ENCODE measurements at places on chromosomes 5 and 9. TPM values are rescaled to one million over a fixed set of nuclear protein-coding genes. Genes with fewer than 3 reads are reported as not detected.
A peak's percentile ranks its signal among the peaks of the same experiment; 100 is the strongest.

DNA sequence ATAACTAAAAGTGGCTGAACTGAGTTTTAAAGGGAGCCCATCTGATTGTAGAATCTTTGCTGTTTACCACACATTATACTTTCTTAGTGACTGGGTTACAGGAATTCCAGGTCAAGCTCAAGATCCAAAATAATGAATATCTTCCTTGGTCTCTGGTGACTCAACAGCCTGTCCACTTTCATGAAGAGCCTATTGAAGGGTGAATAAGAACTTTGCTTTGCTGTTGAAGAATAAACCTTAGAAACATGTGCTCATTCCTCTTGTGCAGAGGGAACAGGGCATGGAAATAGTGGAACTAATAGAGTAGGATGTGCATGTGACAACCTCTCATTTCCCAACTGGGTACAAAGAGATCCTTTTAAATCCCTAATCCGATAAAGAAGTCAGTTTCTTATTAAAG lies 21.4 kb downstream of the ALDH1A1 start:
- no peak for DNase-seq

GRCh38 chr5:44622331-44622730 lies 186.4 kb upstream of the MRPS30 start:
- DNase-seq, result no peak

- DNase-seq, result no peak
These were observed 373.4 kb downstream of the GADD45G start for GRCh38 chr9:89978185-89978584.

- no peak for DNase-seq
These were observed 513.7 kb downstream of the CDK5RAP2 start for GRCh38 chr9:120066315-120066714.

GRCh38 chr9:126734877-126735276 lies 70.0 kb upstream of the ZBTB43 start:
- DNase-seq, result no peak

- no peak for DNase-seq
These were observed 42.2 kb downstream of the SLC12A7 start for GRCh38 chr5:1069720-1070088.

- no peak for DNase-seq
These were observed 11.5 kb downstream of the NACC2 start for GRCh38 chr9:136083558-136084062.

GRCh38 chr5:145244788-145245187 lies 590.4 kb downstream of the PRELID2 start:
- DNase-seq, result no peak

DNA sequence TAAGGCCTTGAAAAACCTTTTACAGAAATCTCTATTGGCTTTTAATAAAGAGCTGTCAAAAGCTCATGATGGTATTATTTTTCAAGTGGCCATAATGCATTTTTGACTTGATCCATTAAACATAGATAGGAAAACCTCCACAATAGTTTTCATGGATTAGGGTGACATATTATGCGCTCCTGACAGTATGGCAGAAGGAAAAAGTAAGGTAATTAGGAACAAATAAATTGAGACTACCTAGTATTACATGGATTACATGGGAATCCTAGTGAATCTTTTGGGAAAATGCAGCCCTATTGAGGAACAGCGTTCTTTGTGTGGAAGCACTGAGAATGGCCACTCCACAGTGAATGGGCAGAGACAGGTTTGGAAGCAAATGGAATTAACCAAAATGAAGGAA lies 171.2 kb downstream of the TRPM3 start:
- DNase-seq, result no peak

DNA sequence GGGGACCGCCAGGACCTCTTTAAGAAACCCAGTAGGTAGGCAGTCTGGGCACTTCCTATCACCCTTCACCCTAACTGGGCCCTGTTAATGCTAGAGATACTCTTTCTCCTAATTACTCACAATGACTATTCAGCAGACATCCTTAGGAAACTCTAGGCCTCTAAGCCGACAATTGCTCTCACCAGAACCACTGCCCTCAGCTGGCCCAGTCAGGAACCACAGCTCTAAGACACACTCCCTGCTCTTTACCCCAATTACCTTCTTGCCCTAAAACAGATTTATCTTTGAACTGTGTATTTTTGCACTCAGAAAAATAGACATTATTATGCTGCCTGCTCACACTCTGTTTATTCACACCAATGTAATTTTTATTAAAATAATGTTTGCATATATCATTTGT lies 432.6 kb upstream of the SLC30A5 start:
- peak; percentile 60 for DNase-seq

- no peak for DNase-seq
These were observed 190.3 kb downstream of the GOLPH3 start for GRCh38 chr5:31983851-31984250.

DNA sequence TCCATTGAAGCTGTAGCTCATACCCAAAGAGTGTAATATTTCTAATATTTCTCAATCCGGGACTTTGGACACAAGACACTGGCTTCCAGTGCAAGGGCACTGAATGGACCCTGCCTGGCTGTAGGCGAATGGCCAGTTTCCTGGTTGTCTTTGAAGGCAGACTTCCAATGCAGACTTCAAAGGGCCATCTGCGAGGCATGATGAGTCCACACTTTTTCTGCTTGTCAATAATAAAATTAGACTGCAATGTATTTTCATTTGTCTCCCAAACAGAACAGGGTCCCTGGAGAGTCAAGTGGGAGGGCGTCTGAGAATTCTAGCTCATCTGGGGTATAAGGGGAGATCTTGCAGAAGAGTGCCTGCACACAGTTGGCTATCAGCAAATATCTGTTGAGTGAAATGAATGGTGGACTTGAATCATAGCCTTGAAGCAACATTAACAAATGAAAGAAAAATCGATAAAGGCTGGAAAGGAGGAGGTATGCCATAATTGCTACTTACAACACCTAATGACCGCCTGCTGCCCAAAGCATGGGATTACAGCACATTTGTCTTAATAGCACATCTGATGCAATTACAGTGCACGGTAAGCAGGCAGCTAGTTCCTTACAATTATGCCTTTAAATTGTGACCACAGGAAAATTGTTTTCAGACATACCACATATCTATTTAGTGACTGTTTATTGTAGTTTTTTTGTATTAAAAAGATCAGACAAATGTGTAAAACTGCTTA lies 137.5 kb downstream of the ARHGEF28 start:
- DNase-seq, result no peak

GRCh38 chr5:74120585-74120984 lies 494.6 kb downstream of the ARHGEF28 start:
- no peak for DNase-seq

DNA sequence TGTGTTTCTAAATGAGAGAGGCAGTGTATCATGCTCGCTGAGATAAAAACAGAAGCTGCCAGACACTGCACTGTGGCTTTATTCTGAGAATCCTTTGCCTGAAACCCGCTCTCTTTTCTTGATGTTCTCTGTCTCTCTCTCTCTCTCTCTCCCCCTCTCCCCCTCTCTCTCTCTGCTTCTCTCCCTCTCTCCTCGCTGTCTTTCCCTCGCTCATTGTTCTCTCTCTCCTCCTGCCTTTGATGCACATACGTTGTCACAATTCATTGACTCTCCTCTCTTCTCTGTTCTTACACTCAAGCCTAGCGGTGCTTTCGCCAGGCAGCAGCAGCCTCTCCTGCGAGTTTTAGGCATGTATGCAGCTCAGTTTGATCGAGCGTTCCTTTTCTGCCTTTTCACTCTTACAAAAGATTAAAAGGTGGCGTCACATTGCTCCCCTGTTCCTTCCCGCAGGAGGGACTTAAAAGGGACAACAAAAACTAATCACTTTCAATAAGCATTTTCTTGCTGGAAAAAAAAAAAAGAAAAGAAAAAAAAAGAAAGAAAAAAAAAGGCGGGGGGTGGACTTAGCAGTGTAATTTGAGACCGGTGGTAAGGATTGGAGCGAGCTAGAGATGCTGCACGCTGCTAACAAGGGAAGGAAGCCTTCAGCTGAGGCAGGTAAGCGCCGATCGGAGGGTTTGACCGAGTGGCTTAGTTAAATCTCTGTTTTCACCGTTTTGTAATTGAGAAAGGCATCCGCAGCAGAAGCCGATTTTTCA lies 717.9 kb upstream of the WWC1 start:
- DNase-seq, result no peak

DNA sequence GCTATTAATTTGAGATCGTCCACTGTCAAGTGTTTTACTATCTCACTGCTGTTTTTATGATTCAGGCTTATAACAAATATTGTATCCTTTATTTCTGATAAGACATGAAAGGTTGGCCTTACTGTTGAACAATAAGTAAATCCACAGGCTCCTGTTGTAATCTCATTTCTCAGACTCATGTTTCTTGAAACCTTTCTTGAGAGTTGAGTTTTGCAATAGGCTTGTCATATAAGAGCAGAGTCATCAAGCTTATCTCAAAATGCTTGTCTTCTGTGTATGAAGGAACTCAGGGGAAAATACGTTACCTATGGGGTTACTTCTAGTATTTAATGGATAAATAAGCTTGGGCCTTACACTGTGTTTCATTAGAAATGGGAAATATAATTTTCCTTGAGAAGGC lies 9.2 kb upstream of the TLX3 start:
- no peak for DNase-seq

GRCh38 chr9:37329576-37329975 lies 92.9 kb upstream of the GRHPR start:
- peak; percentile 62 for DNase-seq

DNA sequence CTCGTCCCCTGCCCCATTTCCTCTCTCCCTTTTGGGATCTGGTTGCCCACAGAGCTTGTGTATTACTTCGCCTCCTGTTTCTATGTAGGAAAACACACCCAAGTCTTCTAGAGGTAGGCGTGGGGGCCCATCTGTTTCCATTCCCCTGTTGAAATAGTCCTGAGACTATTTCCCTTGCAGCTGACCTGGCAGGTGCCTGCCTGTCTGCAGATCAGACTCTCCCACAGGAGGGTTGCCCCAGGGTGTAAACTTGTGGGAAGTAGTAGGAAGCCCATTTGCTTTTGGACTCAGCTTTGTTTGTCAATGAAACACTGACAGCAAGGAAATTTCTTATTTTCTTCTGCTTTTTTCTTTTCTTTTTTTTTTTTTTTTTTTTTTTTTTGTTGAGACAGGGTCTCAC lies 16.3 kb upstream of the GARNL3 start:
- DNase-seq, result no peak

GRCh38 chr5:156327296-156327695 lies 332 bp downstream of the SGCD start:
- no peak for DNase-seq

DNA sequence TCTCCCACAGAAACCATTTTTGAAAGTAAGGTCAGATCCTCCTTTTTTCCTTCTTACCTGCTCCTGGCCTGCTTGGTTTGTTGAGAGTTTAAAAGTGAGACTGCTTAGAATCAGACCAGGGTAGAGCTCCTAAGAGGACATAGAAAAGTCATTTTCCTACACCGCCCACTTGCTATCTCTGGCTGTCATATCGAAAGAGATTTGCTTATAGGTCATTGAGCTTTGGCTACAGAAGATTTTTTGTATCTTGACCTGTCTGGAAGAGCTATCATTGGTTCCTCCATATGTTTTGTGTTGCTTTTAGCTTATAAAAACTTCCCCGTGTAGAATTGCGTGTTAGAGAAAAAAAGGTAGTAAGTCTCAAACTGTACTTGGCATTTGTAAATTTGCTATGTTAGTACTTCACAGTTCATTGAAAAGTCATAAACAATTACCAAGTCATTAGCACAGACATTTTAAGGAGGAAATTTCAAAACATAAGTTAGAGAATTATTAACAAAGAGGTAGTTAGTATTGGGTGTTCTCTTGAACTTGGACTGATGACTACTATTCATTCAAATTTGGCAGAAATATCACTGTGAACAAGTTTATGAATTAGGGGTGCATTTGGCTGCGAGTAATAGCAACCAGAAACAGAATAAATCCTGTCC lies 96.6 kb downstream of the MAN2A1 start:
- DNase-seq, result no peak

DNA sequence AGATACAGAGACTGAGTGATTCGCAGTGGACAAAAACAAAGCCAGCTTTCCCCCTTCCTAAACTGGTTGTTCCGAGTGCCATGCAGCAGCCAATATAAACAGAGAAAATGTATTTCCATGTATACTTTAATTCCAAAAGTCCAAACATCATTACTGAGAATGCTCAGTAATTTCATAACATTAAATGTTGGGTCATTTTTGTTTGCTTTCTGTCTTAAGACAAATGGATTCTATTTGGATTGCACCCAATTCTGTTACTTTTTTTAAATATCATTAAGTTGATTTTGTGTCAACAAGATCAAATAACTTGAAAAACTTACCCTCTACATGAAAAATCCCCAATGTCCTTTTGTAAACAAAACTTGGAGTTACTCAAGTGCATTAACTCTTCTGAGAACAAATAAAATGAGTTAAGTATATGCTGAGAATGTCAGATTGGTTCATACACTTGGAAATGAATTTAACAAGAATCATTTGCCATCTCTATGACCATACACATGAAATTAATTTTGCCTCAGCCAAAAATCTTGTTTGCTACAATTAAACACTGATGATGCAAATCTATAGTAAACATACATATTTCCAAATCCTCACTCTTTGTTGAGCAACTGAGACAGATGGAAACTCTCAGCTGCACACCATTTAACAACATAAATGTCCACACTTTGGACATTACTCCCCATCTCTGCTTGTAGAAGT lies 19.4 kb downstream of the LURAP1L start:
- DNase-seq, result no peak

SURF2 gene
- total RNA-seq, result 28.5 TPM

TSTD2 gene
- 17.7 TPM for total RNA-seq

TRPM6 gene
- not detected for total RNA-seq

GRXCR2 gene
- not detected for total RNA-seq

SV2C gene
- total RNA-seq, result not detected

TAF11L11 gene
- total RNA-seq, result not detected

CCNO gene
- total RNA-seq, result not detected

HEMGN gene
- 0.54 TPM for total RNA-seq

PRPF4 gene
- total RNA-seq, result 64.6 TPM

PNPLA7 gene
- 1.2 TPM for total RNA-seq

NDUFS4 gene
- 54.9 TPM for total RNA-seq

FRRS1L gene
- not detected for total RNA-seq
